Stimulated activated CD4-positive, alpha-beta T cell treated with anti-CD3 and anti-CD28 coated beads, Interleukin-4, amount 100 ng/mL, for 1 hour (primary cell): ENCODE measurements at places on chromosomes 11 and 22.

DNA sequence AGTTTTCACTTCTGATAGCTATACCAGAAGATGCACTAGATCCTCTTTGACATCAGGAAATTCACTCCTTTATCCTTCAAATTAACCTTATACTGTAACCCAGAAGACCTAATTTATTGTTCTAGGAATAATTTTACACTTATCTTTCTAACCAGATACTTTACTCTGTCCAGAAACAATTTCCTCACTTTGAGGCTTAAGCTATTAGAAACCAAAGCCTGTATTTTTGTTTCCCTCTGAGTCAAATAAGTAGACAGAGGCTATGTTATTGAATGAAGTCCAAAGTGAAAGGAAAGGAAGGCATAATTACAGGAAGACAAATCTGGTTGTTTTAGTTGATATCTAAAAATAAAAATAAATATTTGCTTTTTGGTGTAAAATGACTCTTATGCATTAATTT, 2.2 kb downstream of the OR51V1 start:
- no peak for DNase-seq

DNA sequence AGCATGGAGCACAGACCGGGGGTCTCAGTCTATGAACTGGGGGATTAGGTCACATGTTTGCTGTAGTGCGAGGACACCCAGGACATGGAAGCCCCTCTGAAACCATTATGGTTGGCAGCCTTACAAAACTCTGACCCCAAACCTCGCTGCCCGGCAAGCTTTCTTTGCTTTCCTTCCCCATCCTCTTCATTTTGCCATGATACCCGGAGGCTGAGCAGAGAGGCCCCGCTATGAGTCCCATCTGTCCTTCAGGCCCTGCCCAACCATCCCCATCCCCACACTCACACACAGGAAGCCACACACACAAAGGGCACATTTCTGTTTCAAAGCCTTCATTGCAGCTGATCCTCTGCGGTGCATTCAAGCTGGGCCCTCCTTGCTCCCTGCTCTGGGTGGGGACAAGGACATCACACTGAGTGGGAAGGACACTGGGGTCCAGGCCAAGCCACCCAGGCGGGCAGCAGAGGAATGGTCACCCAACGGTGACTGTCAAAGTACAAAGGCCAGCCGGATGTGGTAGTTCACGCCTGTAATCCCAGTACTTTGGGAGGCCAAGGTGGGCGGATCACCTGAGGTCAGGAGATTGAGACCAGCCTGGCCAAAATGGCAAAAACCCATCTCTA, 176.5 kb downstream of the CTTN start:
- DNase-seq: no peak

DNA sequence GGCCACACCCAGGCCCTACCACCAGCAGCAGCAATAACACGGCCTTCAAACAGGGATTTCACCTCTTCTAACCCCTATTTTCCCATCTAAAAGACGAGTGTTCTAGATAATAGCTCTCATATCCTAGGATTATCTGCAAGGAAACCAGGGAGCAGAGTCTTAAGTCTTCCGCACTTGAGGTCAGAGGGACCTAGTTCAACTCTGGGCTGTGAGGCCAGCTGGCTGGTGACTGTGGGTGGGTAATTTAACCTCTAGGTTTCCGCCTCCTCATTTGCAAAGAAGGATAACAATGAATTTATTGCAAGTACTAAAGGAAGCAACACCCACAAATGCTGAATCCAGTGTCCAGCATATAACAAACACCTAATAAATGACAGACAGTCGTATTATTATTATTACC, 70.1 kb downstream of the LARGE1 start:
- DNase-seq: no peak

DNA sequence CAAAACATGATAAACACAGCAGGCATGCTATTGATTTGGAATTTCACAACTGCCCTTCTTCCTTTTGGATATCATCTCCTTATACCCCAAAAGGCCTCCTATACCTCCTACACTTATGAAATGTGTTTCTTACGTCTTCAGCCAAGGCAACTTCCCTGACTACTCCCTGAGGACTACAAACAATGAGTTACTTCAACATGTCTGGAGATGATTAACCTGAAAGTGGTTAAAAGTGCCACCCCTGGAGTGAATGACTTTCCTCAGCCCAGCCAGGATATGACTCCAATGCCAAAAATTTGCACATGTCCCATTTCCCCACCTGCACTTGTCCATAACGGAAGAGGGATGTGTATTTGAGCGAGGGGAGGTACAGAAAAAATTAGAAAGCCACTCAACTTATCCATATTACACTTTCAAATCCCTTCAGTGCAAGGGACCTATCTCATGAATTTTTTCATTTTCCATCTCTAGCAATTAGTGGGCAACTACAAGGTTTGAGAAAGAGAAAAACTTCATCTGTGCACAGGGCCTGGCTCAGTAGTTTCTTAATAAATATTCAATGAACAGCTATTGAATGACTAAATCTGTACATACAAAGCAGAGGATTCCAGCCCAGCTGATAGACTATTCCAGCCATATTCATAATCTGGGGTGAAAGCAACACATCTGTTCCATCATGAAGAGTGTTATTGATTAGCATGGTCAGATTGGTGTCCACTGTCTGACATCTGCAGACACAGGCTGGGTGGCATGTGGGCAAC, 36.8 kb downstream of the KIRREL3 start:
- DNase-seq: no peak

DNA sequence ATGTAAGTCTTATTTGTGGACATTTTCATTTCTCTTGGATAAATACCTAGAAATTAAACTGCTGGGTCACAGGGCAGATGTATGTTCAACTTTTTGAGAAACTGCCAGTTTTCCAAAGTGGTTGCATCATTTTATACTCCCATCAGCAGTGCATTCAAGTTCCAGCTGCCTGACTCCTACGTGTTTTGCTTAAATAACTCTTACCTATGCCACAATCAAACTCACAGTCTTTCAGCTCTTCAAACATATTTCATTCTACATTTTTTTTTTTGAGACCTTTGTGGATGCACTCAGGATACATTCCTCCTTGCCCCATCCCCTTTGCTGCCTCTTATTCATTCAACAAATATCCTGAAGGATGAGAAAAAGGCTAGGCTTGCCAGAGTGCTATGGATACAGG, 9.2 kb downstream of the TCF20 start:
- DNase-seq: no peak

DNA sequence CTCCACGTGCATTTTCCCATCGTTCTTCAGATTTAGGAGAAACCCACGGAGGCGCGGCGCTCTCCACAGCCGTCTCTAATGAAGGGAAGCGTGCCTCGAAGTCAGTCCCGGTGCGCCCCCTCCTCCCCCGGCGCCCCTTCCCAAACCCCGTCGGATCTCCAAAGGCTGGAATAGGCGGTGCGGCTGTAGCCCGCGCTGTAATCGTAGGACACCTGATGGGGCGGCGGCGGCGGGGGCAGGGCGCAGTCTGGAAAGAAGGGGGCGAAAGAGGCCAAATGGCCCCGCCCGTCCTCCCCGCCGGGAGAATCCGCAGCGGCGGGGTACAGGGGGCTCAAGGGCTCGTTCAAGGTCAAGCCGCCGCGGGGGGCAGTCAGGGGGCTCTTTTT, 1.3 kb downstream of the FAM181B start:
- DNase-seq: no peak

GRCh38 chr11:110481523-110481922, 51.8 kb downstream of the FDX1 start:
- no peak for DNase-seq

GRCh38 chr11:28922386-28922981, 814.3 kb downstream of the METTL15 start:
- no peak for DNase-seq

DNA sequence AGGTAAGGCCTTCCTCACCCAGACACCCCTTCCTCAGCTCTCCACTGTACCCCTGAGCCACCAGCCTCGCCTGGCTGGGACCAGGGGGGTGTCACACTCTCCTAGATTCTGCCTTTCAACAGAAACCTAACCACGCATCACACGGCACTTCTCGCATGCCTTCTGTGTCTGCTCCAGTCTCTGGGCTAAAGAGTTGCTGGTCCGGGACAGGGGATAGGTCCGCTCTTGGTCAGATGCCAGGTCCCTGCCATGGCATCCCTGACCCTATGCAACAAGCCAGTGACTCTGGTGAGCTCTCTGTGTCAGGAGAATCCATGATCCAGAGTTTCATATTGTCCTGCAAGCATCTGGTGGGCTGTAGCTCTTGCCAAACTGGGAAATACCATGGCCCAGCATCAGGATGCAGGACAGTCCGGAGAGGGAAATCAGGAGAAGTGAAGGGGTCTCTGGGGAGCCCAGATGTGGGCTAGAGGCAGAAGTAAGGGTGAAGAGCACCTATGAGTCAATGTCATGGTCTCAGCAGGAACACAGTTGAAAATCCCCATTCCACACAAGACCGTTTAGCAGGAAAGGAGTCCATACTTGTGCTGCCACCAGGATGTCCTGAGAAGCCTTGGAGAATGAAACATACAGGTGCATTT, 14.1 kb downstream of the IGLL5 start:
- DNase-seq: no peak

DNA sequence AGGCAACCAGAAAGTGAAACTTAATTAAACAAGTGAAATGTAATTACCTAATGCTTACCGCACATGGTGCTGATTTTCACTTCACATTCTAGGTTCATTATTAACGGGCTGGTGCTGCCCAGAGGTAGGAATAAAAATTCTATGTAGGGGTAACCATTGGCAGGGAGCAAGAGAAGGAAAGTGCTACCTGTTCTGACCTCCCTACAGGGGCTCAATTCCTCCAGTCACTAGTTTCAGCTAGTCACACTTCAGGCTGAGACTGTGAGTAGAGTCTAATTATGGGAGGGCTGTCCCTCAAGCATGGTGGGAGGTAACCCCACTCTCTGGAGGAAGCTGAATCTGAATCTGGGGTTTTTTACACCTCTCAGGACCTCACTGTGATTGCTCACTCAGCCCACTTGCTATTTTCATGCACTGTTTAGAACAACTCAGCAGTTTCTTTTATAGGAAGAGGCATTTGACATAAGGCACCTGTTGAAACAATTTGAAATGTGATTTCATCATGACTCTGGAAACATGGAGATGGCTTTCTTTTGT, 75.4 kb downstream of the MAML2 start:
- DNase-seq: peak; percentile 29

GRCh38 chr11:124608147-124608546, 3.1 kb upstream of the PANX3 start:
- no peak for DNase-seq

DNA sequence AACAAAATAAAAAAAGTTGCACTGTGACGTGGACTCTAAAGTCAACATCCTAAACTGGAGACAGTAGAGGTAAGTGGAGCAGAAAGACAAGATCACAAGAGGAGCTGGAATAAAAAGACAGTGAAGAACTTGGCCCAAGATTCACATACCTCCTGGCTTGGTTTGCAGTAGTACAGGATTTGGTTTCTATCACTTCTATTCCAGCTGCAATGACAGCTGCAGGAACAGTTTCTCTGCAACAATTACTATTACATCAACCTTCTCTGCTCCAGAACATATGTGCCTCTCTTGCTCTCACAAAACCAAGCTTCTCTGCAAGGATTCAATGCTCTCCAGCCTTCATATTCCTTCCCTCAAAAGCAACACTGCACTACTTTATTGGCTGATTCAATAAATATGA, 7.8 kb upstream of the KDM2A start:
- no peak for DNase-seq

DNA sequence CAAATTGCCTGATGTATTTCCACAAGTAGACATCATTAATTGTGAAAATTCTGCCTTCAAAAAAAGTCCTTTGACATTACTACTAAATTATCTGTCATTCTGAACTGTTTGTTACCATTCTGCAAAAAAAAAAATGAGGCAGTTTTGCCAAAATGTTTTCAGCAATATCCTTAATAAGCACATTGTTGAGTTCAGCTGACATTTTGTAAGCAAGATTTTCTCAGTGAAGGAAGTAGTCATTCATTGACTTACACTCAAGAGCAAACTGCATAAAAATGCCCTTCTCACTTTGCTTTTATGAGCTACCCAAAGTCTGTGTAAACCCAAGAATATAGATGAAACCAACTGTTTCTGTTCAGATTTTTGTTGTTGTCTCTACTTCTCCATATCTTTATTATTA, 125.9 kb downstream of the UVRAG start:
- no peak for DNase-seq

- DNase-seq: no peak
These were observed 5.1 kb upstream of the INTS4 start for GRCh38 chr11:77999446-78000030.

DNA sequence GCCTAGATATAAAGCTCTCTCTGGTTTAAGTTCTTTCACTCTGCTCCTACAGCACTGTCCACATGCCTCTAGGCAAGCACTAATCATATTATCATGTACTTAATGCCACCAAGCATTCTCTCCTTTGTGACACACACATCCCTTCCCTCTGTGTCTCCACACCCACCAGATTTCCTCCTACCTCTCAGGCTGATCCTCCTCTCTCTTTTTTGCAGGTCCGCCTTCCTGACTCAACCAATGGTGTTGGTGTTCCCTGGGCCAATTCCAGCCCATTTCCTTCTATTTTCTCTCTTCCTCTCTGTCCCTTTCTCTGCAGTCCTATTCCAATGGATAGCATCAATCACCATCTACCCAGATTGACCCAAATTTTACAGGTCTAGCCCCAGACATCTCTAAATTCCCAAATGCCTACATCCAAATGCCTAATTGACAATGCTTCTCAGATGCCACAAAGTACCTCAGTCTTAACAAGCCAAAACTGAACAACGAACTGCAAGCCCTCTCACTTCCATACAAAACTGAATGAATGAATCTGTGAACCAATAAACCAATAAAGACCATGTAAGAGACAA, 504 bp upstream of the ZNF215 start:
- no peak for DNase-seq

DNA sequence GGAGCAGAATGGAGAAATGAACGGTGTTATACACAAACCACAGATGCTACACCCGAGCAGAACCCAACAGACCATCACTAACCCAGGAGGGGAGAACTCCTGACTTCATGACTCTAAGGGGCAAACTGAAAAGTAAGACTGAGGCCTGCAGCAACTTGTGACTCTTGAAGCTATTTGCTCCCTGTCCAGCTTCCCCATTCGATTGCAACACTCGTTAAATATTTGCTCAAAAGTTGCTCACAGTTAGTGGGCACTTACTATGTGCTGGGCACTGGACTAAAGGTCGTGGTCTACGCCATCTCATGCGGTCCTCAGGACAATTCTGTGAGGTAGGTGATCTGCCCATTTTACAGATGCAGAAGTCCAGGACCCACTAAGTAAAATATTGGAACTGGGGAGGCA, 9.5 kb upstream of the ADA2 start:
- no peak for DNase-seq

DNA sequence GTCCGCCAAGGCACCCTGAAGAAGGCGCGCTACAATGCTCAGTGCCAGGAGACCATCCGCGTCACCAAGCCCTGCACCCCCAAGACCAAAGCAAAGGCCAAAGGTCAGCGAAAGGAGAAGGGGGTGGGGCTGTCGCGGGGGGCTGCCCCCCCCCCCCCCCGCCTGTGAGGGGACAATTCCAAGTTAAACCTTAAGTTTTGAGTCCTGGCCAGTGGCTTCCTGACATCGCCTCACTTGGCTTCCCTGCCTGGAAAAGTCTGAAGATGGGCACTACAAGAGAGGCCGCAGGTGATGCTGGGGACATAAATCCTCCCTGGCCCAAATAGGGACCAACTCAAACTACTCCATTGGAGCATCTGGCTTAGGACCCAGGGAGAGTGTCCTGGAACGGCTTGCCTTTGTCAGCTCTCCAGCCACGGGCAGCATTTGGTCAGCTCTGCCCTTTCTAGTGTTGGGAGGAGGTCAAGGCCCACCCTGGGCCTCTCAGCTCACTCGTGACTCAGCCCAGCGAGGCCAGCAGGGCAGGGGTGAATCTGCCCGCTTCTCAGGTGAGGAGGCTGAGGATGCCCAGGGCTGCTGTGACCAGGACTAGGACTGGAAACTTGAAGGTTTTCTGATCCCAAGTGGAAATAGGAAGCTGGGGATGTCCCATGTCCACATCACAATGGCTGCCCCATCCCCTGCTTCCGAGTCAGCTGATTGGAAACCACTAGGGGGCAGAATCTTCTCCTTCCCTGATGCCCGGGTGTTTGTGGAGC, 1.4 kb downstream of the MDK start:
- no peak for DNase-seq
